ENCODE measurements at places on chromosomes 1 and 21. TPM values are rescaled to one million over a fixed set of nuclear protein-coding genes. Genes with fewer than 3 reads are reported as not detected.

DNA sequence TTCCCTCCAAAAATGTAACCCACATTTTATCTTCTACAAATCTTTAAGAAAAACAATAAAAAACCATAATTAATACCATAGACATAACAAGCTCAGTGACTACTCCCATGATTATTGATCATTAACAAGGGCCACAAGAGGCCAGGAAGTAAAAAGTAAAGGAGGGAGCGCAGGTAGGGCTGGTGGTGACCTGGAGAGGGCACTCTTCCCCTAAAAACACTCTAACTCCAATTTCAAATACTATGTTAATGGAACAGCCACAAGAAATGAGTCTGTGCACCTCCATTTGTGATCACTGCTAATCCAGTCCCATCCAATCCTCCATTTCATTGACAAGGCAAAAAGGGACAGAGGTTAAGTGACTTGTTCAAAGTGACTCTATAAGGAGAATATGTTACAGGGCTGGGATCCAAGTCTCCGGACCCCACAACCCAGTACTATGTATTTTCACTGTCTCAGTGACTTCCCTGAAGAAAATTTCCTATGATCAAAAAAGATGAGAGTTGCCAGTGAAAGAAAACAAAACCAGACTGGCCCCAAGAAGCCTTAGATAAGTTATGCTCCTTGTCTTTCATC lies 41.2 kb upstream of the CFAP298 start:
- DNase-seq = no peak

- DNase-seq = no peak
Measured at GRCh38 chr21:36730291-36731281, 31.7 kb downstream of the SIM2 start.

GRCh38 chr21:40696246-40696645 lies 150.7 kb downstream of the DSCAM start:
- no peak for DNase-seq

DNA sequence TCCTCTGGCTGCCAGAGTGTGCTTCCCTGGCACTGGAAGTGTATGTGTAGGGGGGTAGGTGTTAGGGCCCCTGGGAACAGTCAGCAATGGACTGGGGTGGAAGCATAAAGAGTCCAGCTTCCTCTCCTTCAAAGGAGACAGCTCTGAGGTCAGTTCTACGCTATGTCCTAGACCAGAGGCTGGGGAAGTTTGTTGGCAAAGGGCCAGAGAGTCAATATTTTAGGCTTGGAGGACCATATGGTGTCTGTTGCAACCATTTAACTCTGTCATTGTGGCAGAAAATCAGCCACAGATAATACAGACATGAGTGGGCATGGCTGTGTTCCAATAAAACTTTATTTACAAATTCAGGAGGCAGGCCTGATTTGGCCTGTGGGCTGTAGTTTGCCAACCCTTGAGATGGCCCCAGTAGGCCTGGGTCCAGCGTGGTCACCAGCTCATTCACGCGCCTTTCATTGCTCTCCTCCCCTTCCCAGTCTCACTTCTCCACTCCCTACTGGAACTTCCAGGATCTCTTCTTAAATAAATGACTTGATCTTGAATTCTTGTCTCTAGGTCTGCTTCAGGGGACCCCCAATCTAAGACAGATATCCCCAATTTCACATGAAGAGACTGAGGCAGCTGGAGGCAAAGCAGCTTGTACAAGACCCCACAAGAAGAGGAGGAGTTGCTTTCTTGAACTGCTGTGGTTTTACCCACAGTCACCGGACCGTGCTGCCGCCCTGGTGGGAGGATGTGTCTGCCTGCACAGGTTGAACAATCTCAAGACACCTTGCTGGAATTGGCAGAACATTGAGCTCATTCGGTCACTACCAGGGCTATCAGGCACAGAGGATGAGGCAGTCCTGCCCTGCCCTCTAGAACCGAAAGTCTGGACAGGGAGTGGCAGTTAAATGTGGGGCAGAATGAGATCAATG lies 162.4 kb upstream of the POU3F1 start:
- no peak for DNase-seq

GRCh38 chr1:10515301-10515975 lies 40.7 kb downstream of the PEX14 start:
- no peak for DNase-seq

DNA sequence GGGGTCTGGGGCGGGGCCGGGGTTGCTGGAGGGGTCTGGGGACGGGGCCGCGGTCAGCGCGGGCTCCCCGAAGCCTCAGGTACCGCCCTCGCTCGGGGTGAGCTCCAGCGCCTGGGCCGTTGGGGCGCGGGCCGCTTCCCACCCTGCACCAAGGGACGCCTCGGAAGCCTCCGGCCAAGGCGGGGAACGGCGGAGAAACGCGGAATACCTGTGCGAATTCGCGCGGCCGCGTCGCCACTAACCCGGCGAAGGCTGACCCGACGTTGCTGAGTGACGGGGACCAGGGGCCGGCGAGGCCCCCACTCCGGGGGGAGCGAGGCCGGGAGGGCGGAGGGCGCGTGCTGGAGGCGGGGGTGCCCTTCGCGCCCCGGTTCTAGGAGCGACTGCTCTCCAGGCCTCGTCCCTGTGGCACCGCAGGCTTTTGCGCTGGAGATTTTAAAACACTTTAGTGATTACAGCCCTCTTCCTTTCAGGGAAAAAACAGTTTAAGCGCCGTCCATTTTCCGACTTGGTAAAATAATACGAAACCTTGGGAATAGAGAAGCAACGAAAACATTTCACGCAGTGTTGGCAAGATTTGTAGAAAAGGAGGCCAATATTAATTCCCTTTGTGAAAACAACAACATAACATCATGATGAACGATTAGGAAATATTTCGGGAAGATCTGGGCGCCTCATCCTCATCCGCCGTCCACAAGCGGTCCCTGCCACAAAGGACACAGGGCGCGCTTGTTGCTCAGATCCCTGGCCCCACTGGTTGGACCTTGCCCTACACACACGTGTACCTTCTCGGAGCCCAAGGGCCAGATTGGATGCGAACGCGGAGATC lies 971 bp upstream of the GNG4 start:
- no peak for DNase-seq

- no peak for DNase-seq
Measured at GRCh38 chr1:236151739-236152424, 9.5 kb downstream of the GPR137B start.

GRCh38 chr1:52139817-52140540 lies 1.9 kb upstream of the ZFYVE9 start:
- no peak for DNase-seq

DNA sequence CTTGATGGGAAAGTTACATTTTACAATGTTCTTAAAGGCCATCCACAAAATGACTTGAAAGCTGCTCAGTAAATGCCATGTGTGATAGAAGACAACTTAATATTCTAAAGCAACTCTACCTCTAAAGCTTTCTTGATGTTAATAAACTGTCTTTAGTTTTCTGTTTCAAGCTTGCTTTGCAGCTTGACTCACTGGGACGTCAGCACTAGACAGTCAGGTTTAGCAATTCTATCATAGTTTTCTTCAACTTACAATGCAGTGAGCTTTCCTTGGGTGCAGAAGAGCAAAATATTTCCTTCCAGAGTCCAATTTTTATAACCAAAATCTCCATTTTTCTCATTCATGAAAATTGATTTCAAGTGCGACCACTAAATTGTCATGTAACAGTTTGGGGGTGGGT lies 273.1 kb downstream of the NTNG1 start:
- DNase-seq = no peak

- DNase-seq = no peak
Measured at GRCh38 chr1:202145068-202145743, 669 bp upstream of the ARL8A start.

DNA sequence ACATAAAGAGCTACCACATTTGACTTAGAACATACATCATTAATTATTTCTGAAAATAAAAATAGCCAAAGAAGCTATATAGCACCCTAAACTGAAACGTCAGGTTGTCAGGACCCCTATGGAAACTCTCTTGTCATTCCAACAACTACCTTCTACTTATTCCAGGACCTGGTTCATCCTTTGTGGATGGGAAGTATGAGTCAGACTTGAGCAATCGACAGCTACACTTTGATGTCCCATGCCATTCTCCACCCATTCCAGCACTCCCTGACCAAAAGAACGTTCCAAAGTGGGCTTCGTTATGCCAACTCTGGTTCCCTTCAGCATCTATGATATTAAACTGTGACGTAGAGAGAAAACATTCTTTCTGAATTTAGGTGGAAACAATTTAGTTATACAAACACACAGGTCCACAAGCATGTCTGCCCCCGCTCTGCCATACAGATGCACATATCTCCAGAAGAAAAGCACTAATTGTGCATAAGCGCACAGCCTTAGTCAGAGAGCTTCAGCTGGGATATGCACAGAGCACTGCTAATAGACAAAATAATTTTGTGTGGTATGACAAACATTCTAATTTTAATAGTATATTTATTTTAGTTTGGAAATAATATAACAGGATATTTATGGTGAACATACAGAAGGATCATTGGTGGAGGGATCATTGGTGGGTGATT lies 723.1 kb upstream of the B3GALT2 start:
- DNase-seq = no peak

GRCh38 chr1:17963513-17963912 lies 144.1 kb upstream of the IGSF21 start:
- DNase-seq = no peak

DNA sequence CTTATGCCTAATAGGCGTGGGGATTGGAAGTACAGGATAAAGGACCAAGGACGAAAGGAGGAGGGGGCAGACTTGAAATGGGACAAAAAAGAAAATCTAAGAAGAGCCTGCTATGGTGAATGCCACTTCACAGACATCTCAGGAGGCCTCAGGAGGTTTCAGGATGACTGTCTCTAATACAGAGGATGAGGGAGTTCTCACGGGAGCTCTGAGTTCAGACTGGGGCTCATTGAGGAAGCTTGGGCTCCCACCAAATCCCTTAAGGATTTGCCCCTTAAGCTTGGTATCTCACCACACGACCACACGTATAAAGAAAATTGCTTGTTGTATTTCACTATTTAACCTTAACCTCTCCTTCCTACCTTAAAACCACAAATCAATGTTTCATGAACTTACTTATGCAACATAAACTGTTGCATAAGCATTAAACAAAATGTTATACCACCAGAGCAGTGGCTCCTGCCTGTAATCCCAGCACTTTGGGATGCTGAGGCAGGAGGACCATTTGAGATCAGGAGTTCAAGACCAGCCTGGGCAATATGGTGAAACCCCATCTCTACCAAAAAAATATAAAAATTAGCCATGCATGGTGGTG lies 12.4 kb downstream of the SLC30A1 start:
- DNase-seq = peak; percentile 22

DNA sequence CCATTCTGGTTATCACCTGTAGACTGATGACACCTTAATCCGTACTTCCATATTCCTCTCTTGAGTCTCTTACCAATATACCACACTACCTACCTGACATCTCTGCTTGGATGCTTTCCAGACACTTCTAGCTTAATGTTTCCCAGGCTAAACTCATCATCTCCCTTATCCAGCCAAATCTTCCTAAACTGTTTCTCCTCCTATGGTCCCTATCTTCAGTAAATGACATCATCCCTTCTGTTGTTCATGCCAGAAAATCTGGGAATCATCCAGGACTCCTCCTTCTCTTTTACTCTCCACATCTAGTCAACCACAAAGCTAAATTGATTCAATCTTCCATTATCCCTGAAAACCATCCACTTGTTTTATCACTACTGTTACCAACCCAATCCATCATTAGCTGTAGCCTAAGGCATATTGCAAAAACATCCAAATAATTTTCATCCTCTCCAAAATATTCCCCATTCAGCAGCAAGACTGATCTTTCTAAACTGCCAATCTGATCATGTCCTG lies 464.1 kb upstream of the BEND5 start:
- no peak for DNase-seq

The MRPL20 gene
- total RNA-seq = 63.4 TPM

The MNDA gene
- total RNA-seq = 3.5 TPM

The GPR153 gene
- total RNA-seq = 24.3 TPM

The ENO1 gene
- total RNA-seq = 637 TPM

The UBL4B gene
- not detected for total RNA-seq

The CD1B gene
- not detected for total RNA-seq

The SDHC gene
- total RNA-seq = 23.2 TPM

The PTGER3 gene
- total RNA-seq = 70.1 TPM
